ENCODE measurements at places on chromosomes 6 and 20. TPM values are rescaled to one million over a fixed set of nuclear protein-coding genes. Genes with fewer than 3 reads are reported as not detected.

Gene TFAP2A
- not detected for total RNA-seq

Gene CCHCR1
- 39.8 TPM for total RNA-seq

Gene NDUFAF4
- total RNA-seq: 64.6 TPM

Gene GPR6
- not detected for total RNA-seq

Gene EFCAB8
- 0.92 TPM for total RNA-seq

Gene APOBEC2
- not detected for total RNA-seq

Gene GSTA2
- total RNA-seq: not detected

Gene RPS21
- 2,760 TPM for total RNA-seq

Gene LAMA4
- not detected for total RNA-seq

Gene HLA-F
- 172 TPM for total RNA-seq

Gene RNGTT
- 22.2 TPM for total RNA-seq

Gene DLK2
- total RNA-seq: 1.0 TPM

Gene TLDC2
- total RNA-seq: not detected

Gene ZDHHC14
- 2.5 TPM for total RNA-seq

Gene ADA
- total RNA-seq: 36.7 TPM

Gene BEND6
- not detected for total RNA-seq

Gene PDE10A
- total RNA-seq: not detected

Gene PAX1
- not detected for total RNA-seq

Gene ABHD16B
- total RNA-seq: not detected

Gene NRSN1
- total RNA-seq: not detected

Data from activated CD8-positive, alpha-beta T cell treated with anti-CD3 and anti-CD28 coated beads for 36 hours (primary cell).